ENCODE measurements at places on chromosomes 1 and 21. TPM values are rescaled to one million over a fixed set of nuclear protein-coding genes. Genes with fewer than 3 reads are reported as not detected.

Gene SFN
- total RNA-seq: not detected

Gene MAP3K21
- total RNA-seq: 0.13 TPM

Gene SLAMF7
- not detected for total RNA-seq

Gene RNF186
- total RNA-seq: not detected

Gene NRAS
- 88.0 TPM for total RNA-seq

Gene DCDC2B
- not detected for total RNA-seq

Gene VWA5B1
- total RNA-seq: not detected

Gene GSTM4
- 18.8 TPM for total RNA-seq

Gene RXFP4
- not detected for total RNA-seq

Gene GRHL3
- total RNA-seq: not detected

Gene PRAMEF11
- total RNA-seq: not detected

Gene PDZK1
- total RNA-seq: 2.1 TPM

Gene IRF6
- total RNA-seq: not detected

Gene FALEC
- total RNA-seq: not detected

Gene PALMD
- total RNA-seq: 9.9 TPM

Gene SYNC
- total RNA-seq: 209 TPM

Gene TMEM79
- 0.69 TPM for total RNA-seq

Gene SNAPIN
- 59.3 TPM for total RNA-seq

Gene VTCN1
- not detected for total RNA-seq

Gene ANKRD34A
- 0.13 TPM for total RNA-seq

Gene KLHL21
- 19.9 TPM for total RNA-seq

Gene AADACL3
- not detected for total RNA-seq

Gene TNFRSF8
- total RNA-seq: not detected

Gene LCE3E
- not detected for total RNA-seq

Gene ABCD3
- 64.6 TPM for total RNA-seq

Gene KCND3
- 0.25 TPM for total RNA-seq

Gene CNIH3
- total RNA-seq: 7.8 TPM

Gene C1orf94
- 0.39 TPM for total RNA-seq

Gene FMO4
- total RNA-seq: 2.8 TPM

Gene PADI1
- total RNA-seq: 1.5 TPM

Gene CFAP141
- total RNA-seq: not detected

Measured in SJSA1 (cell line).